ENCODE measurements at places on chromosomes 4 and X. TPM values are rescaled to one million over a fixed set of nuclear protein-coding genes. Genes with fewer than 3 reads are reported as not detected.

The BDH2 gene
- 27.2 TPM for total RNA-seq

The WNK3 gene
- total RNA-seq, result 1.3 TPM

The PRSS12 gene
- total RNA-seq, result 3.8 TPM

DNA sequence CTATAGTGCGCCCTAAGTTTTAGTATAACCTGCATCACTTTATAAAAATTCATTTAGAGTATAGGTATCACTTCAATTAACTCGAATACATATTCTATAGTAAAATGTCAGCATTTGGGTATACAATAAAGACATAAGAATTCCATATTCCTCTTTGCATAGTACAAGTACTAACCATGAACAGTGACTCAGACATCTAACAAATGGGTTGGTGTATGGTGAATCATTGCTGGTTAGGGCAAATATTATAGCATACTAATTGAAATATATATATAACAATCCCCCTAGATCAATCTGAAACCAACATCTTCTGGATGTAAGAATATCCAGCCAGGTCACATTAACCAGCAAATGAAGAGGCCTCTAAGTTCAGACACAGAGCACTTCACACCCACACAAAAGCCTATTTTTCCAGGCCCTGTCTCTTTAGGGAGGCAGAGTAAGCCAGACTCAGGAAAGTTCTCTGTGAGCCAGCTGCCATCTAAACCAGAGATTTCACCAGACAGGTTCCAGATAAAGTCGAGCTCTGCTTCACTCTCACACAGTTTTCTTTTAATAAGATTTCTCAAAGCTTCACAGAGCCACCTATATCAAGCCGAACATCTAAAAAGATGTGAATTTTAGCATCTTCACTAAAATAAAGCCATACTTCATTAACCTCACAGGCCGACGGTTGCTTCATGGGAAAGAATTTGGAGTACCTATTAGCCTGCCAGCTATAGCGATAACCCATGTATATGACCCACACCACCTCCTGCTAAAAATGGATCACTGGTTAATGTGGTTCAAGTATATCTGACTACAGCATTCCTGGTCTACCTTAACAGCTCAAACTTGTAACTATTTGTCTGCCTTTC lies 200.0 kb upstream of the FTHL17 start:
- DNase-seq, result no peak
- no peak overlapping the region for H3K27ac ChIP-seq
- H3K36me3 ChIP-seq, result no peaks in the 10 kb centered on the region

DNA sequence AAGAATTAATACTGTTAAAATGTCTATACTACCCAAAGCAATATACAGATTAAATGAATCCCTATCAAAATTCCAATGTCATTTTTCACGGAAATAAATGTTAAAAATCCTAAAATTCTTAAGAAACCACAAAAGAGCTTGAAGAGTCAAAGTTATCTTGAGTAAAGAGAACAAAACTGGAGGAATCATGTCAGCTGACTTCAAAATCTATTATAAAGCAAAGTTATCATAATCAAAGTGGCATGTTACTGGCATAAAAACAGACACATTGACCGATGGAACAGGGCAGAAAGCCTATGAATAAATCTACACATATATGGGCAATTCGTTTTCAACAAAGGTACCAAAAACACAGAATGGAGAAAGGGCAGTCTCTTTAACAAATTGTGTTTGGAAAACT lies 579.0 kb downstream of the INPP4B start:
- no peaks in the 10 kb centered on the region for H3K4me1 ChIP-seq
- no peak overlapping the region for H3K4me3 ChIP-seq

DNA sequence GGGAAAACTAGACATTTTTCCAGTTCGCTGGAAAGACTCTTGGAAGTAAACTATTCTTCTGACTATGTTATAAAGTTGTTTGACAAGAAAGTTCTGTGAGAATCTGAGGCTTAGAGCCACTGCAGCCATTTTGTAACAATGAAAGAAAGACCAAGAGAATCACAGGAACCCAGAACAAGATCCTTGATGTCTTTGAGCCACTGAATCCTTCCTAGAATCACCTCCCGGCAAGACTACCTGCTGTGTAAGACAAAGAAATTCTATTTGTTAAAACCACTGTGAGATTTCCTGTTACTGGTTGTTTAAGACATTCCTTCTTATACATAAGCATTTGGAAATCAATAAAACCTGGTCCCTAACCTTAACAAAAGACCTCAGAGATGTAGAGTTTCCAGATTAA lies 175.7 kb upstream of the RASGEF1B start:
- no peaks in the 10 kb centered on the region for H3K4me1 ChIP-seq
- no peak overlapping the region for H3K4me3 ChIP-seq
- no peak for DNase-seq
- H3K27ac ChIP-seq, result no peak overlapping the region
- H3K27me3 ChIP-seq, result no peaks in the 10 kb centered on the region

- H3K27ac ChIP-seq, result no peak overlapping the region
- no peaks in the 10 kb centered on the region for H3K27me3 ChIP-seq
- H3K36me3 ChIP-seq, result no peaks in the 10 kb centered on the region
- H3K4me3 ChIP-seq, result no peak overlapping the region
Measured at GRCh38 chr4:68736813-68737212, 66.4 kb upstream of the UGT2B15 start.

DNA sequence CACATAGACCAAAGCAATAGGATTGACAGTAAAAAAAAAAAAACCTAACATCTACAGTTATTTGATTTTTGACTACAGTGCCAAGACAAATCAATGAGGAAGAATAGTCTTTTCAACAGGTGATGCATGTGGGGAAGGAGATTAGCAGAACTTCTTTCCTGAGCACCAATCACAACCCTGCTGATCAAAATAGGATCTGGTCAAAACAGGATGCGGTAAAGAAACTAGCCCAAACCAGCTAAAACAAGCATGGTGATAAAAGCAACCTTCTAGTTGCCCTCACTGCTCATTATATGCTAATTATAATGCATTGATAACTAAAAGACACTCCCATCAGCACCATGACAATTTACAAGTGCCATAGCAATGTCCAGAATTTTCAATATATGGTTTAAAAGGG lies 667.5 kb downstream of the GRXCR1 start:
- no peaks in the 10 kb centered on the region for H3K4me1 ChIP-seq
- H3K27ac ChIP-seq, result no peak overlapping the region
- DNase-seq, result no peak
- no peaks in the 10 kb centered on the region for H3K27me3 ChIP-seq
- no peak overlapping the region for H3K4me3 ChIP-seq

DNA sequence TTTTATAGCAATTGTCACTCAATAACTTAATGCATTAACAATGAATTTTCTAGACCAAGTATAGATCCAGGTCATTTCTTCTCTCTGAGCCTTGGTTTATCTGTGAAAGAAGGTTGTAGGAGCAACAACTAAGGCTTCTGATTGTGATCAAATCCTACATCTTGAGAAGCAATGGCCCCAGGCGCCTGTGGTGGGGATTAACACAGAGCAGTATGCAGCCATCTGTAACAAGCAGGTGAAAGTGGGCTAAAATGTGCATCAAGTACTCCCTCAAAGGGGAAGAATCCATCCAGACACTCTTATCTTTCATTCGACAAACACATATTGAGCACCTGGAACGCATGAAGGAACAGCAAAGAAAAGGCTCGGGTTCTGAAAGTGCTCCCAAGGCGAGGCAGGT lies 19.1 kb upstream of the SETD7 start:
- H3K27me3 ChIP-seq, result no peaks in the 10 kb centered on the region
- no peaks in the 10 kb centered on the region for H3K36me3 ChIP-seq
- no peak overlapping the region for H3K27ac ChIP-seq
- H3K4me3 ChIP-seq, result no peak overlapping the region
- no peaks in the 10 kb centered on the region for H3K4me1 ChIP-seq
- no peak for DNase-seq

Data from left lung (tissue), 14 donors.